AG08396 (cell line): ENCODE measurements at places on chromosomes 7 and 10.

DNA sequence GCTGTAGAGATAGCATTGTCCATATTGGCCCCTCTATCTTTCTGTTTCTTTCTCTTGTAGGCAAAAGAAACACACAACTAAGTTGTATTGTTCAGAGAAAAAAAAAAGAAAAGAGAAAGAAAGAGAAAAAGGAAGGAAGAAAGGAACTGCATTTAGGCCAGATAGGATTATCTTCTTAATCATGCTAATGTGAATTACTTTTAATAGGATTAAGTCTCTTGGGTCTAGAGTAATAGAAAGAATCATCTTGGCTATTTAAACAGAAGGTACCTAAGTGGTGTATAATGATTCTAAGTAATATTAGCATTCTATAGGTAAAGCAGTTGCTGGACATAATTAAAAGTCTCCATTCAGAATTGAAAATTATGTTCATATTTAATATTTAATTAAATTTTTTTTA lies 42.2 kb downstream of the GPR85 start:
- no peak for DNase-seq

DNA sequence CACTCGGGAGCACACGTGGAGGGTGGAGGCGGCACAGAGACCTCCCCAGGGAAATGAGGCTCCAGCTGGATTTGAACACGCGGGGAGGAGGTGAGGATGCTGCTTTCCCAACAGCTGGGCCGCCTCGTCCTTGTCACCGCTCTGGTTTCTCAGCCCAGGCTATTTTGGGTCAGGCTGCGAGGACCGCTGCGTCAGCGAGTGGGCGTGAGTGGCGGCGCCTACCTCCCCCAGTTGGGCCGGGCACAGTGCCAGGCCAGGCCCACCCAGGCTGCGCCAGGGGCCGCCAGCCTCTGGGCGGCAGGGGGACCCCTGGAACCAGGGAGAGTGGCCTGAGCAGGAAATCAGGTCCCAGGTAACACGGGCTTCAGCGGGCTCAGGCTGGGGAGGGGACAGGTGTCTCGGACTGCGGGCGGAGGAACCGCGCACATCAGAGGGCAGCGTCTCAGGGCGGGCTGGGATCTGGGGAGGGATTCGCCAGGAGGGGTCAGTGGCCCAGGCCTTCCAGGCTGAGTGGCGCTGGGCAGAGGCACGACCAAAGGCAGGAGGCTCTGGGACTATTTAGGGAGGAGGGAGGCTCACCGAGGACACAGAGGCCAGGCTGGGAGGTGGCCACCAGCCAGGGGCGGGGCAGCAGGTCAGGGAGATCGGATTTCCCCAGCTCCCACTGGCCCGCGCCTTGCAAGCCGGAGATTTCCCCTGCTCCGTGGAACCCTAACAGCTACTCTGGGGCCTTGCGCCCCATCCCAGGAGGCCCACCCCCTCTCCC lies 125.2 kb upstream of the RET start:
- no peak for DNase-seq

- no peak for DNase-seq
Measured at GRCh38 chr10:35377050-35377728, 40.9 kb downstream of the CCNY start.

GRCh38 chr7:74554178-74554577 lies 100.5 kb downstream of the GTF2IRD1 start:
- no peak for DNase-seq

- DNase-seq = no peak
Measured at GRCh38 chr10:35011771-35012191, 78.4 kb downstream of the CUL2 start.

- DNase-seq = no peak
Measured at GRCh38 chr7:70838292-70838907, 293.5 kb upstream of the GALNT17 start.

- no peak for DNase-seq
Measured at GRCh38 chr7:50957855-50958254, 175.2 kb upstream of the GRB10 start.

DNA sequence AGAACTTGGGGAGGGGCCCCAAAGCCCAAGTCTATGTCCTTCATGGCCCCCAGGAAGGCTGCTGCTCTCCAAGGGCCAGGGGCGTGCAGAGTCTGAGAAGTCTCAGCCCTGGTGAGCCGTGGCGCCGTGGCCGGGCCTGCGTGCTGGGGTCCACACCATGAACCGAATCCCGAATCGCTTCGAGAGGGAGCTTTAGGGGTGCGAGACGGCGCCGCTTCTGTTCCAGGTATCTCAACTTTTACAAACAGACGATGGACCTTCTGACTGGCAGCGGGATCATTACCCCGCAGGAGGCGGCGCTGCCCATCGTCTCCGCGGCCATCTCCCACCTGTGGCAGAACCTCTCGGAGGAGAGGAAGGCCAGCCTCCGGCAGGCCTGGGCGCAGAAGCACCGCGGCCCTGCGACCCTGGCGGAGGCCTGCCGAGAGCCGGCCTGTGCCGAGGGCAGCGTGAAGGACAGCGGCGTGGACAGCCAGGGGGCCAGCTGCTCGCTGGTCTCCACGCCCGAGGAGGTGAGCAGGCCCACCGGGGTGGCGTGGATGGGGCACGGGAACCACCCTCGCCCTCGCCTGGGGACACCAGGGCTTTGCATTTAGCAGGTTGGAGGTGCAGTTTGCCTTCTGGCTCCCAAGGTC lies 12.7 kb downstream of the STRA8 start:
- DNase-seq = no peak

- no peak for DNase-seq
Measured at GRCh38 chr10:115046686-115047236, 46.4 kb upstream of the ATRNL1 start.

GRCh38 chr7:24981171-24981951 lies 1.4 kb upstream of the OSBPL3 start:
- DNase-seq = peak; percentile 56

GRCh38 chr10:99346247-99346646 lies 17.1 kb downstream of the CNNM1 start:
- DNase-seq = no peak

DNA sequence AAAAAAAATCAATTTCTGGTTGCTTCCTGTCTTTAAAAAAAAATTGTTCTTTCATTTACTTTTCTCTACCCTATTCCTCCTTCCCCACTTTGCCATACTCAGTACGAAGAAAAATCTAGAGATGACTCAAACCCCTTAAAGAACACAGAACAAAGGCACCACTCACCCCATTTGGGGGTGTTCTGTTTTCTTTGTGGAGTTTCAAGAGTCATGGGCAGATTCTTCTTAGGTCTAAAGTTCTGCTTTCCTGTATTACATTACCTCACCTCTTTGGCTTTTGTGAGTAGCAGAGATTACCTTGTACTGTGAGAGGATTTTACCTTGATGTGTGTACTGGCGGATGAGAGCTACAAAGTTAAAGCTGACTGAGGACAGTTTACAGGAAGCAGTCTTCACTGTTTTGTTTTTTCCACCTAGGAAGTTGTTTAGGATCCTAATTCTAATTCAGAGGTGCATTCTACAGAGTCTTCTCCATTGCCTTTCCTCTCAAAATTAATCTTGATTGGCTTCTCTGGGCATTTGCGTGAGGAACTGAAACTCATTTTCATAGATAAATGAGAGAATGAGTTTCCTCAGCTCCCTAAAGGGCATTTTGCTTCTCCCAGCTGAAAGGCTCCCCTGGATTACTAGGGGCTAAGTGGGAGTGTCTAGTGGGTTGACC lies 20.7 kb downstream of the AVL9 start:
- DNase-seq = no peak

- DNase-seq = peak; percentile 81
Measured at GRCh38 chr10:99906470-99906869, 103.3 kb downstream of the DNMBP start.

GRCh38 chr10:38184477-38184876 lies 90.3 kb downstream of the ZNF37A start:
- no peak for DNase-seq

DNA sequence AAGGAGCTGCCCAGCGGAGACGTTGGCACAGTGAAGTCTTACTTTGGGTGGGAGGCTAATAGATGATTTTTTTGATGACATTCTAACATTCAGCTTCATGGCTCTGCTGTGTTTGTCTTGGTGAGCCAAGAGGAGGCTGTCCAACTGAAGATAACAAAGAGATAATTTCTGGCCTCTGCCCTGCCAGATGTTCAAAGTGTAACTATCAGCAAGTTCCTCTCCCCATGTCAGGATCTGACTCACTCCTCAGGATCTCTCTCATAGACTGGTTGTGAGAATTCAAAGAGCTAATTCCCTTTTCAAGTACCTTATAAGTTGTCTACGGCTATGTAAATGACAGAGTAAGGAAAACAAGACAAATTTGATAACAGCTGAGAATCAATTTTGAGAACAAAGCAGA lies 1340.9 kb downstream of the XPNPEP1 start:
- no peak for DNase-seq

DNA sequence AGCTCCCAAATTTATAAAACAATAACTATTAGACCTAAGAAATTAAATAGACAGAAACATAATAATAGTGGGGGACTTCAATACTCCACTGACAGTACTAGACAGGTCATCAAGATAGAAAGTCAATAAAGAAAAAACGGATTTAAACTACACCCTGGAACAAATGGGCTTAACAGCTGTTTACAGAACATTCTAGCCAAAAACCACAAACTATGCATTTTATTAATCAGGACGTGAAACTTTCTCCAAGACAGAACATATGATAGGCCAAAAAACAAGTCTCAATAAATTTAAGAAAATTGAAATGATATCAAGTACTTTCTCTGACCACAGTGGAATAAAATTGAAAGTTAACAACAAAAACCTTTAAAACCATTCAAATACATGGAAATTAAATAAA lies 46.4 kb downstream of the ZNF680 start:
- DNase-seq = no peak
